ENCODE measurements at places on chromosomes 1 and 21.

- DNase-seq: no peak
These were observed 2.7 kb downstream of the CAPN2 start for GRCh38 chr1:223714849-223715603.

GRCh38 chr1:59429656-59430055 lies 132.8 kb downstream of the FGGY start:
- DNase-seq: no peak

DNA sequence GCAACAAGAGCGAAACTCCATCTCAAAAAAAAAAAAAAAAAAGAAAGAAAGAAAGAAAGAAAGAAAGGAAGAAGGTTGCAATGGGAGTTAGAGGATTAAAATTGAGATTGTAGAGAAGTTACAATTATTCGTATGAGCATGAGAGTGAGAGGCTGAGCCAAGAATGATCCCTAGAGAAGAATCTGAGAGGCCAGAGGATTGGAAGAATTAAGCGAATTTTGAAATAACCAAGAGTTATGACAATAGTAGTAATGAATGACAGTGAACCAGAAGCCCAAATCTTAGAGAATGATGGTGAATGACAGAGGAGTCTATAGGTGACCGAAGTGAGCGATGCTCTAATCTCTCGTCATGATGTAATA lies 369 bp upstream of the ZYG11B start:
- DNase-seq: no peak

GRCh38 chr1:89657886-89658285 lies 25.0 kb downstream of the LRRC8C start:
- DNase-seq: no peak

DNA sequence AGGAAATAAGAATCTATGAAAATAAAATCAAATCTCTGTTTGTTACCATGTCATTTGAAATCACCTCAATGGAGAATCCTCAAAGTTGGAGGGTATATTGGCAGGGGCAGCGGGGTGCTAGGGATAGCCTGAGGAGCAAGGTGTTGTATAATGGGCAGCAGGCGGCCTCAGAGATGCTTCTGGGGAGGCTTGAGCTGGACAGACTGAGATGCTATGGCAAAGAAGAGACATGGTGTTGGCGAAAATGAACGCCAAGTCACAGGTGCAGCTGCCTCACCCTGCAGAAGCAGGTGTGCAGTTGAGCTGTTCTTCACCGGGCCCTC lies 3.1 kb upstream of the SLC1A7 start:
- DNase-seq: no peak

GRCh38 chr1:196660272-196660671 lies 8.4 kb downstream of the CFH start:
- DNase-seq: no peak

GRCh38 chr1:228810878-228811711 lies 75.8 kb downstream of the RHOU start:
- DNase-seq: no peak

- no peak for DNase-seq
These were observed 112.9 kb upstream of the WARS2 start for GRCh38 chr1:119253366-119253765.

- DNase-seq: no peak
These were observed 128.1 kb downstream of the SIK1 start for GRCh38 chr21:43298546-43299440.

- no peak for DNase-seq
These were observed 70.2 kb downstream of the ETS2 start for GRCh38 chr21:38875694-38876492.

GRCh38 chr1:209633335-209633997 lies 18.8 kb downstream of the LAMB3 start:
- DNase-seq: no peak

GRCh38 chr1:180571060-180571831 lies 12.5 kb downstream of the OVAAL start:
- DNase-seq: no peak

DNA sequence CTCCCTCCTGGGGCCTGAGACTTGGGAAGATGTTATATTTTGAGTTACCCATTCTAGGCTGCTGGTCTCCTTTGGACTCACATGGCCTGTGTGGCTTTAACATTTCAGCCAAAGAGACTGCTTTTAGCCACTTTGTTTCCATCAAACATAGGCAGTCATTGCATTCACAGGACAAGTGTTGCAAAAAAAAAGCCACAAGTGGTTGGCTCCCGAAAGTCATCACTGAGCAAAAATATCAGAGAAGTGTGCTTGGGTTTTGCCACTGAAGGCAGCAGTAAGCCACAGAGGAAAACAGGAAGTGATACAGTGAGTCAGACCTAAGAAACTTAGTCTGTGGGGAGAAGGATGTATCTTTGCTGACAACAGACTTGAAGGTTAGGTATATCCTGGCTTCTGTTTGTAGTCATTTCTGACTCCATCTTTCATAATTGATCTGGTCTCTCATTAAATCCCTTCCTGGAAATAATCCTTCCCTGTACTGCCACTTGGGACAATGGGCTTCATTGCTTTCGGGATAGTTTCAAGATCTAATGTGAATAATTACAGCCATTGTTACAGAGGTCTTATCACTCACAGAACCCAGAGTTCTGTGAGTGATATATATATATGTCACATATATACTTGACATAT lies 80.9 kb downstream of the COLGALT2 start:
- DNase-seq: peak; percentile 36

DNA sequence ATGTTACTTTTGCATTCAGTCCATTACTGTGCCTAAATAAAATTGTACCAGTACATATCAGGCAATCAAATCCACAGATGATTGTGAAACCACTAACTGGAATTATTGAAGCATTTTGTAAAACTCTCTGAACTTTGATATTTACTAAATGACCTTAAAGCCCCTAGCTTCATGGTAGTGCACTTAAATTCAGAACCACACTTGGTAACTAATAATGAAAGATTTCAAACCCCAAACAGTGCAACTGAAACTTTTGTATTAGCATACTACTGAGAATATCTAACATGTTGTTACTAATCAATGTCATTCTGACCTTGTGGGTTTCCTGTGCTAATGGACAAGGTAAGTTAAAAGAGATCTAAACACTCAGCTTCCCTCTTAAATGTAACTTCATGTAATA lies at the start of gene CFHR3:
Gene CFHR3 (plus strand): TSS at position 238 of the 400 bp plus-strand sequence. CDS start 47 bp downstream, at position 285.
- no peak for DNase-seq

DNA sequence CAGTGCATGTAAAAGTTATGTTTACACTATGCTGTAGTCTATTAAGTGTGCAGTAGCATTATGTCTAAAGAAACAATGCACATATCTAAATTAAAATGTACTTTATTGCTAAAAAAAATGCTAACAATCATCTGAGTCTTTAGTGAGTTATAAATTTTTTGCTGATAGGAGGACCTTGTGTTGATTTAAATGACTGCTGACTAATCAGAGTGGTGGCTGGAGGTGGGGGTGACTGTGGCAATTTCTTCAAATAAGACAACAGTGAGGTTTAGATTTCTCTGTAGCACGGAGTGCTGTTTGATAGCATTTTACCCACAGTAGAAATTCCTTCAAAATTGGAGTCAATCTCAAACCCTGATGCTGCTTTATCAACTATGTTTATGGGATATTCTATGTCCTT lies 37.0 kb downstream of the HS2ST1 start:
- no peak for DNase-seq

- DNase-seq: no peak
These were observed 39.3 kb downstream of the VAMP4 start for GRCh38 chr1:171702598-171702997.

GRCh38 chr1:161071886-161072371 lies 2.2 kb upstream of the ARHGAP30 start:
- DNase-seq: peak; percentile 64

DNA sequence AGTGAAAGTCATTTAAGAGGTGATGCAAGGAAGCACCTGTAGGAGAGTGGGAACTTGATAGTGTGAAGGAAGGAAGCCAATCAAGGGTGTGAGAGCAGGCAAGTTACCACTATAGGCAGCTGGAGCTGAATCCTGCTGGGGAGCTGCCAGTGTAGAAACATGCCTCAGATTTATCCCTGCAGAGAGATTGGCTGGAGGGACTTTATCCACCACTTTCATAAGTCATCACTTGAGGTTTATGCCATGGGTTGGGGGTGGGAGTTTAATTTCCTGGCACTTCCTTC lies 443.6 kb downstream of the PLPP3 start:
- no peak for DNase-seq

- DNase-seq: no peak
These were observed 149.3 kb downstream of the BRINP3 start for GRCh38 chr1:190328361-190328760.

GRCh38 chr1:26959722-26960624 lies at the start of gene KDF1:
Gene KDF1, minus strand, starts transcription at chr1:26960468. Its CDS starts 8,088 bp downstream, at chr1:26952380.
- peak; percentile 20 for DNase-seq

- no peak for DNase-seq
These were observed 144.4 kb downstream of the RGS7 start for GRCh38 chr1:241212628-241213027.

- DNase-seq: no peak
These were observed 17.8 kb downstream of the SLC16A1 start for GRCh38 chr1:112938210-112938609.

DNA sequence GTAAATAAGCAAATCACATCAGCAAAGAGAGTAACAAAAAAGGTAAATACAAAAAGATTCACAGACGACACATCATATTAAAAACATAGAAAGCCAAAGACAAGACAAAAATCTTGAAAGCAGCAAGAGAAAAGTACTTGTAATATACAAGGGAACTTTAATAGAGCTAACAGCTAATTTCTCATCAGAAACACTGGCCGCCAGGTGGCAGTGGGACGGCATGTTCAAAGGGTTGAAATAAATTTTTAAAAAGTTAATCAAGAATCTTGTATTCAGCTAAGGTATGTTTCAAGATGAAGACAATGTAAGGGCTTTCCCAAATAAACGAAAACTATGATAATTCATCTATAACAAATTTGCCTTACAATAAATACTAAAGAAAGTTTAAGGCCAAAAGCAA lies 358.1 kb downstream of the LRRIQ3 start:
- peak; percentile 2 for DNase-seq

GRCh38 chr1:232306269-232306961 lies 323.5 kb downstream of the SIPA1L2 start:
- no peak for DNase-seq

GRCh38 chr1:3462356-3463012 lies 8.0 kb downstream of the ARHGEF16 start:
- DNase-seq: no peak

- DNase-seq: no peak
These were observed 39.6 kb downstream of the KCTD3 start for GRCh38 chr1:215606564-215607168.

DNA sequence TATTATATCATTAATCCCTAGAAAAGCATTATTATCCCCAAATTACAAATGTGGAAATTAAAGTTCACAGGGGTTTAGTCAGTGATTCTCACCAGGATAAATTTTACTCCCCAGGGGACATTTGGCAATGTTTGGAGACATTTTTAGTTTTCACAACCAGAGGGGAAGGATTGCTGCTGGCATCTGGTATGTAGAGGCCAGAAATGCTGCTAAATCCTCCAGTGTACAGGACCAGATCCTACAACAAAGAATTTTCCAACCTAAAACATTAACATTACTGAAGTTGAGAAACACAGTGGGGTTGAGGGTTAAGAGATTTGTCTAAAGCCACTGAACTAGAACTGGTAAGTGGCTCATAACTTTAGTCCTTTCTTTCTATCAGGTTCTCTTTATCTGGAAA lies 162.0 kb upstream of the SYT6 start:
- DNase-seq: no peak

- DNase-seq: no peak
These were observed 70.5 kb upstream of the CTTNBP2NL start for GRCh38 chr1:112325504-112325903.

GRCh38 chr1:151197863-151198253 lies 494 bp upstream of the PIP5K1A start:
- no peak for DNase-seq

DNA sequence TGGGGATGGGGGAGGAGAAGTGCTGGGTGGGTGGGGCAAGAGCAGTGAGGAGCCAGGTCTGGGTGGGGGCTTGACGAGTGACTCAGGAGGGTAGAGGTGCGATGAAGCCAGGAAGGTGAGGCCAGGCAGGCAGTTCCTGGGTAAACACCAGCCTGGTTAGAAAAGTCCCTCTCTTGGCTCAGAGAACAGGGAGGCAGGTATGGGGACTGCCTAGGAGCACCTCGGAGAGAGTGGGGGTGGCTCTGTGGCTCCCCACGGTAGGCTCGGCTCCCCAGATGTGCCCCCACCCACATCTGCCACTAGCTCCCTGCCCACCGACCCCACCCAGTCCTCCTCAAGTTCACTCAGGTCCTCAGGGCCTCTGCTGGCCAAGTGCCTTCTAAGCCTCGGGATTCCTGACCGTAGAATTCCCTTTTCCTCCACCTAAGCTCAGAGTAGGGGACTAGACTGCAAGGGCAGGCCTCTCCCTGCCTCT lies 1.2 kb downstream of the HSPG2 start:
- DNase-seq: no peak

DNA sequence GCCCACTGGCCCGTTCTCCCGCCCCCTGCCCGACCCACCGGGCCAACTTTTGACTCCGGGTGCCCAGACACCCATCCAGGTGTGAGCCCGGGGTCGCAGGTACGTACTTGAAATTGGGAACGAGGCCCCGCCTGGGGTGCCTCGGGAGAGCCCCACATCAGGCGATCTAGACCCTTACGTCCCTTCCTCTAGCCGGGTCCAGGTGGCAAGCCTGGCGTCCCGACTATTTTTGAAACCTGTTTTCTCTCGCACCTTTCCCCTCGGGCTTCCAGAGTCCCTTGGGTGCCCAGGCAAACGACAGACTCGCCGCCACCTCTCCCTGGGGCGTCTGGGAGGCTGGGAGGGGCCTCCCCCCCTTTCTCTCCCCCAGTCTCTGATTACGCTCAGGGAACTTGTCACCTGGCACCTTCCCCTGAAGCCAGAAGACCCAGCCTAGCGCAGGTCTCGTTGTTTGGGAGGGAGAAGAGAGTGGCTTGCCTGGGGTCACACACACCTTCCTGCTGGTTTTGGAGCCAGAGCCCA lies 898 bp downstream of the LDLRAP1 start:
- no peak for DNase-seq

DNA sequence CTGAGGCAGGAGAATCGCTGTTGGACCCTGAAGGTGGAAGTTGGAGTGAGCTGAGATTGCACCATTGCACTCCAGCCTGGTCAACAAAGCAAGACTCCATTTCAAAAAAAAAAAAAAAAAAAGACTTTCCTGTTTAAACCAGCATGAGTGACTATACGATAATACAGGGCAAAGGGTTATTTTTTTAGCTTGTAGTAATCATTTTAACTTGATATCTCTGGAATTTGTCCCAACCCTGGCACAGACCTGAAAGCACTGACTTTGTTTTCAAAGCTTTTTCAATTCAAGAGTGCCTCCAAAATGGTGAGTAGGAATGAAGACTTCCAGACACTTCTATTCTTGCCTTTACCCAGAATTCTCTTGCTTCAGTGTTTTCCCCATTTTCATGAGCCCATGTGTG lies 4.4 kb upstream of the TMCO2 start:
- no peak for DNase-seq

DNA sequence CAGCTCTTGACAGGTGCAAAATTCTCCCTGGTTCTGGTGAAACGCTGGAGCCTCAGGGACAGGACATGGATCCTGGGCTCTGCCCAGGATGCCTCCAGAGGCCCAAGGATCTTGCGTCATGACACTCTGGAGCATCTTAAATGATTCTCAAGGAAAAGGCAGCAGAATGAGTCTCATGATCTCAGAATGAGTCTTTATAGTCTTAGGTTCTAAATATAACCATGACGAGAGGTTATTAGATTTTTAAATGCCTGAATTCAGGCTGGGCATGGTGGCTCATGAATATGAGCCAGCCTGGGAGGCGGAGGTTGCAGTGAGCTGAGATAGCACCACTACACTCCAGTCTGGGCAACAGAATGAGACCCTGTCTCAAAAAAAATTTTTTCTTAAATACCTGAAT lies 55.5 kb downstream of the ECE1 start:
- DNase-seq: no peak

All from activated CD4-positive, alpha-beta T cell treated with anti-CD3 and anti-CD28 coated beads, Interleukin-2, amount 50 U/mL, for 48 hours (primary cell).